ENCODE measurements at places on chromosomes 13 and 19. TPM values are rescaled to one million over a fixed set of nuclear protein-coding genes. Genes with fewer than 3 reads are reported as not detected.

Gene PRR36
- 0.09 TPM for total RNA-seq

Gene ATXN8OS
- total RNA-seq: not detected

Gene CBLC
- not detected for total RNA-seq

Gene TRPC4
- total RNA-seq: 23.7 TPM

Gene FCAR
- total RNA-seq: not detected

Gene LAIR1
- not detected for total RNA-seq

Gene OSCAR
- total RNA-seq: 0.78 TPM

Gene ZNF850
- total RNA-seq: 7.5 TPM

Gene UNC13A
- total RNA-seq: 0.30 TPM

Gene ADM5
- total RNA-seq: 0.59 TPM

Gene ERICH4
- not detected for total RNA-seq

Gene ZNF85
- 5.0 TPM for total RNA-seq

Gene URAD
- not detected for total RNA-seq

Gene EFNA2
- not detected for total RNA-seq

Gene UBA52
- 760 TPM for total RNA-seq

Gene OVOL3
- total RNA-seq: not detected

Gene TEX29
- not detected for total RNA-seq

Gene KLK12
- total RNA-seq: not detected

Gene DAND5
- not detected for total RNA-seq

Gene PEG3
- total RNA-seq: 0.89 TPM

Gene TFDP1
- 81.2 TPM for total RNA-seq

Gene NDUFA13
- 119 TPM for total RNA-seq

Gene CABP5
- total RNA-seq: not detected

Gene ZNF154
- total RNA-seq: 4.9 TPM

Gene TGDS
- 21.9 TPM for total RNA-seq

Data from smooth muscle cell of the umbilical artery (primary cell).